ENCODE measurements at places on chromosomes 1 and 21.

DNA sequence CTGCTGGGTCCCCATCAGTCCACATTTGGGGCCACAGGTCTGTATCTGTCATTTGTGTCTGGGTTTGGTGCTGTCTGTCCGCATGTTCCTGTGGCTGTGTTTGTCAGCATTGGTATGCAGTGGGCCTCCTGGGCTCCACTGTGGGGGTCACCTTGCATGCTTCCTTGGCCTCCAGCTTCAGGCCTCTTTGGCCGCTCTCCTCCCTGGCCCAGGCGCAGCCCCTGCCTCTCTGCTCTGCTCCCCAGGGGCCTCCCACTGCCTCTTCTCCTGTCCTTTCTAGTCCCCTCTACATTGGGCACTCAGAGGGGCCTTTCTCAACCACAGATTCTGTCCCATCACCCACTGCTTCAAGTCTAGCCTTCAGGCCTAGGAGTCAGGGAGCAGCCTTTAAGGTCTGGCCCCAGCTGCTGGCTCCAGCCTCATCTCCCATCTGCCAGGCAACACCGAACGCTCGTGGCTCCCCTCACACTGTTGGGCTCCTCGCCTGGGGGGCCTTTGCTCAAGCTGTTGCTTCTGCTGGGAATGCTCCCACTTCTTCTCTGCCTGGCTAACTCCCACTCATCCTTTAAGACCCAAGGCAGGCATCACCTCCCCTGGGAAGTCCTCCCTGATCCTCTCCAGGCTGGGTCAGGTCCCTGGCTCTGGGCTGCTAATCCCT lies 14.6 kb downstream of the ZNF362 start:
- no peak for DNase-seq

- no peak for DNase-seq
Measured at GRCh38 chr1:210200124-210200736, 32.4 kb upstream of the SERTAD4 start.

DNA sequence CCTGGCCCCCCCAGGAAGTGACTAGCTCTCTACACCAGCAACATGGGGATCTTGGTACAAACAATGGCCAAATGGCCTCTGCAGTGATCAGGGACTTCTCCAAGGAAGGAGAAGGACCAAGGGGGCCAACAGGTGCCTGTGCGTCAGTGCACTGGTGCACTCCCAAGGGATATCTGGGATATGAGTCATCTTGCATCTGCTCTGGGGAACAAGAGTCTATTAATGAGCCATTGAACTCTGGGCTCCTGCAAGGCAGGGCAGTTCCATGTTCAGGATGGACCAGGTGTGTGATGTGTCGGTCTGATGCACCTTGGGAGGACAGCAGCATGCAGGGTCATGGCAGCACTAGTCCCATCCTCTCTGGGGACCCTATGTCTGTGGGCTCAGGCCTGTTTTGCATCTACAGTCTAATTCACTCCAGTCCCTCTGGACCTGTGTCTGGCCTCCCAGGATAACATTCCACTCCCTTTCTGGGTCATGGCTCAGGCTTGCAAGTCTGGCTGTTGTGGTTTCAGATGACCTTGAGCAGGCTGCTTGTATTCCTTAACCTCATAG lies 125.3 kb downstream of the TRABD2B start:
- DNase-seq: no peak

- no peak for DNase-seq
Measured at GRCh38 chr1:178407655-178408054, 89.1 kb downstream of the CLEC20A start.

DNA sequence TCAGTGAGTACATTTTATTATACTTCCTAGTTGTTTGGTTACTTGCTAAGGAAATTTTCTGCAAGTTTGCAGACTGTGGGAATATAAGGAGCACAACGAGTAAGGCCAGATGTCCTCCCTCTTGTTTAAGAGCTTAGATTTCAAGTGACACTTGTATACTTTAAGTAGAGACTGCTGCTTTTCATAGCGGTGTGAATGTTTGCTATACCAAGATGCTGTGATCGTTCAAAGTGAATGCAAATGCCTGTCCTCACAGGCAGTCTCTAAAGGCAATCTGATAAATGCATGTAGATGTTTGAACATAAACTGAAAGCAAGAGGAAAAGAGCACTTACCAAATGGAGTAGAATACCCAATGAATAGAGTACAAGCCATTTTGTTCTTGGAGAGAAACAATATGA lies 226.4 kb downstream of the NRIP1 start:
- no peak for DNase-seq

GRCh38 chr1:157852476-157852875 lies 10.9 kb upstream of the CD5L start:
- DNase-seq: no peak

DNA sequence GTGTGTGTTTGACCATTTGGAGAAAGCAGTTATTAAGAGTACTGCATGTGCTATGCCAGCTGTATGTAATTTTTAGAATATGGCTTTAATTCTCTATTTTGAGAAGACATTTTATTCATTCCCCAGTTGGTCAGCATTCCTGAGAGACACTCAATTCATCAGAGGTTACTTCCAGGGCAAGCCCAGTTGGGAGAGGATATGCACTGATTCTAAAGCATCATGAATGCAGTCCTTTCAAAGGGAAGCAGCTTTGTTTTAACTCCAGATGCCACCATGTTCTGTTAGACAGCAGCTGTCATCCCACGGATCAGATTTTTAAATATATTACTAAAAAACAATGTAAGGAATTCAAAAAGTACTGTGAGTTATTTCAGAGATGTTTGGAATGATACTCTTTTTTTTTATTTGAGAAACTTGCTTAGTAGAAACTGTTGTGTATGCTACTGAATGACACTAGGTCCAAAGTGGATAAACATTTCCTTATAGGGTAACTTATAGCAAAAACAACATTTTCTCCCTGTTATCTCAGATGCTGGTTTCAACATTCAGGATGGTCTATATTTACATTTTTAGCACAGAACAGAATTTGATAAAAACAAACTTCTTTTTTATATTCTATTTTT lies 149.5 kb upstream of the B3GALT2 start:
- DNase-seq: no peak
